ENCODE measurements at places on chromosomes 3 and 15.

GRCh38 chr3:2024713-2025112 is 74.0 kb upstream of the CNTN4 start:
- no peak for DNase-seq

DNA sequence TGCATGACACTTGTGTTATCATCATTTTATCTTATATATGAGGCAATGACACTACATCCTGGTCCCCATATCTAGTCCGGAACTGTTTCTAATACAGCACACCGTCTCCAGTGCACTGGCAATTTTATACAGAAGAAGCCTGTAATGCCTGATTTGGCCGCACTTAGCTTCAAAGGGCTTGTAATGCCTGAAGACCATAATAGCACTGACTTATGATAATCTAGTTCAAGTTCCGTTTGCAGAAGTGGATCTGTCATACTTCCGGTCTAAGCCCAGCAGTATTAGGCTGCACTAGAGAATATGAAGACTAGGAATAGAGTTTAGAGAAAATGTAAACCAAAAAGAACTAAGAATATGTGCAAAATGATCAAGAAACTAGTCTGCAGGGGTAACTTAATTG is 1.3 kb downstream of the BNIP2 start:
- DNase-seq = peak; percentile 6

DNA sequence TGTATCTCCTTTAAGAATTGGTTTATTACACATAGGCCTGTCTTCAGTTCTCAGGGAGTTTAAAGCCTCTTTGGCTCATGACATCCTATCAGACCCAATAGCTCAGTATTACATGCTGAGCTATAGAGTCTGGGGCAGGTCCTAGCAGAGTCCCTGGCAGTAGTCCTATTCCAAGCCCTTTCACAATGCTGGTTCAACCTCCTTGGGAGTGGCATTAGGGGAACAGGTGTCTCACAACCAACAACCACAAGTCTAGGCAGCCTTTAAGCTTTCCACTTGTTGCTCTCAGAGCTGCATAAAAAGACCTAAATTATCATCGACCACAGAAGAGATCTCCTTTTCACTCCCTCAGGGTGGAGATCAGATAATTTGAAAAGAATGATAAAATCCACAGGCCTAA is 22.8 kb upstream of the C2CD4B start:
- DNase-seq = no peak

DNA sequence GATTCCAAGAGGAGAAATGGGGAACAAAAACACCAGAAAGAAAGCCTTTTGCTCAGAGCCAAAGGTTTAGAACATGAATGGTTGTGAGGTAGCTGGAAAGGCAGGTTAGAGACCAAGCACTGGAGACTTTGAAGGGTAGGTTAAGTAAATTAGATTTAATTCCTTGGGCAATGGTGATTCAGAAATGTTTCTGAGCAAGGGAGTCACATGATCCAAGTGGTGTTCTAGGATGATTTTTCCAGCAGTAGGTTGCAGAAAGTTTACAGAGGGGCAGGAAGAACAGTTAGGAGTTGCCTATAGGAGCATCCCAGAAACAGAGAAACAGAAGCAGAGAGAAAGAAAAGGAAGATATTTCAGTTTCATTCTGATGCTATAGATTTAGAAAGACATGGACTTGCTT is 139.8 kb downstream of the WDR76 start:
- DNase-seq = no peak

DNA sequence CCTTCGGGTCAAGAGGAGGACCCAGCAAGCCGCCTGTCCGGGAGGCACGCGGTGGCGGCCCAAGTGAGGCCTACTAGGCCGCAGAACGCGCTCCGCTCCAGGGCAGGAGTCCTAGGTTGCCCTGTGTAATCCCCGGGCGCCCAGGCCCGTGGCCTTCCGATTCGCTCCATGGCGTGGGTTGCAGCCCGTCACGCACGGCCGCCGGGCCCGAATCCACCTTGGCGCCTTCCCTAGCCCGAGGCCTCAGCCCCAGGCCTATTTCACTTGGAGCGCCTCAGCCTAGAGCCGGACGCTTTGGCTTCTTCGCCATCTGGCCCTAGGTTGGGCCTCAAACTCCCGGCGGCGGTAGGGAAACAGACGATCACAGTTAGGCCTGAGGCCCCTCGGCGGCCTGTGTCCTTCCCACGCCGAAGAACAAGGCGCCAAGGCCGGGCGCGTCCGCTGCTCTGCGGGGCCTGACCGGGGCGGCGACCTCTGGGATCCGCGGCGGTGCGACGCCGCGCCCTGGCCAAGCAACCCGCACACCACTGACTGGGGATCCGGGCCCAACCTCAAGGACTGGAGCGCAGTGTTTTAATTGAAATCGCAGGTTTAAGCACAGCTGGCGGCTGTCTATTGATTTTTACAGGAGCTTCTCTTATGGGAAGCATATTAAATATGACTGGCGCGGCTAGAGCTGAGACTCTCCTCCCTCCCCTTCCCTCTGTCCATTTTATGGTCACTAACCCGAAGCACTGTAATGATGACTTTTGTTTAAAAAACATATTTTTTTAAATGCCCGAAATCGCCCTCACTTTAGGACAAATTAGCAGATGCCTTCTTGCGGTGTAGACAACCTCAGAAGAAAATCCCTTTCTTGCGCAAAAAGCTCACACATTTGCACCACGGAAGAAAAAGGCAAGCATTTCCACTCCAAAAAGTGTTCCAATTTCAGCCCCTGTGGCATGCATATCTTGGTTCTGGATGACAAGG is 3.8 kb upstream of the FEZF2 start:
- DNase-seq = no peak

DNA sequence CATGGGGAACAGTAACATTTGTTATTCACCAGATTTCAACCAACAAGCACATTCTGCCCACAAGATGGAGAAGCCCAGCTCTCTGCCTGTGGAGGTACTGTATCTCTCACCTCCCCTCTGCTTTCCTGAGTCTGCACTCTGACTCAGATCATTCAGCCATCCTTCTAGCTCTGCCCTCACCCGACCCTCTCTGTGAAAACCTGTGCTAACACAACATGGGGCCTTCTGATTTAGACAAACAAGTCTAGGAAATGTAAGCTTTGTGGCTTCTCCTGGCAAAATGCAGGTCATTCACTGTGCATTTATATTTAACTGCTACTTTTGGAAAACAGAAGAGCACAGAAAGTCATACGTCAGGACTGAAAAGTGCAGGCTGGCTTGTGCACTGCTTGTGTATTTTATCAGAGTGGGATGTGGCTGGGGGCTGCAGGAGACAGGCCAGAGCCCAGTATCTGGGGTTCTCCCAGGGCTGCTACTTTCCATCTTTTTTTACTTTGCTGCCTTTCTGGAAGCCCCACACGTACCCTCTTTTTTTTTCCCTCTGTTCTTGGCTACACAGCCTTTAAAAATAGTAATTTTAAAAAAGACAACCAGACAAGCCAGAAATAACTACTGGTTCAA is 50.8 kb downstream of the SUSD5 start:
- no peak for DNase-seq

GRCh38 chr3:69671082-69671952 is 67.9 kb upstream of the MITF start:
- peak; percentile 35 for DNase-seq

GRCh38 chr3:187870360-187871203 is 125.3 kb upstream of the BCL6 start:
- DNase-seq = no peak

DNA sequence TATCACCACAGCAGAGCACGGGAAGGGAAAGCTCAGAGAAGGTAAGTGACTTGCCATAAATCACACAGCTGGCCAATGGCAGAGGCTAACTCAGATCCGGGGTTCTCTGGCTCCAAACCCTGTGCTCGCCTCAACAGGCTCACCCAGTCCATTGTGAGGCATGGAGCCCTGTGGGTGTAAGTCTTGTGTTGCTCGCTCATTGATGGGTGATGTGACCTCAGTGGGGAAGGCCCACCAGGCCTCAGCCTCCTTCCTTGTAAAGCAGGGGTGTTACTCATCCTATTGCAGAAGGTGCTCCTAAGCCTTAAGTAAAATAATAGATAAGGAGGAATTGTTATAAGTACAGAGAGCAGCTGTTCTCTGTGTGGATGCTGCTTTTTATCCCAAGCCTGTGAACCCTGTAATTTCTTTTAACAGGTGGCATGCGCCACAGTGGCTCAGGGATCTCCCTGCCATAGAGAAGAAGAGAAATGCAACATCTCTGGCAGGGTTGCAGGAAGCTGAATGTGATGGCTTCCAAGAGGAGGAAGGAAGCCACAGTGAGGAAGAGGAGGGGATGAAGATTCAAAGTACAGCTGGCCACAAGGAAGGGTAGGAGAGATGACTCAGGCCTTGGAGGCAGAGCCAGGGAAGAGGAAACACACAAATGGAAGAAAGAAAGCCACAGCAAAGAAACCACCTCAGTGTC is 30.9 kb upstream of the SPSB4 start:
- DNase-seq = peak; percentile 2

DNA sequence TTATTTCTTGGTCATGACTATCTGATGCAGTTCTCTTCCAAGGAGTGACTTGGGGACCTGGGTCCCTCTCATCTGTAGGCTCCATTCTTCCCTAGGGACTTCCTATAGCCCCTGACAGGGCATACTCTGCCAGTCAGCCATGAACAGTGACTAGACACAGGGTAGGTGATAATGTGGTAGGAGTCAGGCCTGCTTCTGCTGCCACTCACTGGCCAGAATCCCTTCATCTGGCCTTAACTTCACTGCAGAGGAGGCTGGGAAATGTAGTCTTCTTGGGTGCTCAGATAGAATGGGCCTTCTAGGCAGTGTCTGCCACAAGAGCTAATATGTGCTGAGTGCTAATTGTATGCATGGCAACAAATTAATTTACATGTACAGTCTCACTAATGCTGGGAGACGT is 84.5 kb downstream of the CACNA2D3 start:
- DNase-seq = no peak

DNA sequence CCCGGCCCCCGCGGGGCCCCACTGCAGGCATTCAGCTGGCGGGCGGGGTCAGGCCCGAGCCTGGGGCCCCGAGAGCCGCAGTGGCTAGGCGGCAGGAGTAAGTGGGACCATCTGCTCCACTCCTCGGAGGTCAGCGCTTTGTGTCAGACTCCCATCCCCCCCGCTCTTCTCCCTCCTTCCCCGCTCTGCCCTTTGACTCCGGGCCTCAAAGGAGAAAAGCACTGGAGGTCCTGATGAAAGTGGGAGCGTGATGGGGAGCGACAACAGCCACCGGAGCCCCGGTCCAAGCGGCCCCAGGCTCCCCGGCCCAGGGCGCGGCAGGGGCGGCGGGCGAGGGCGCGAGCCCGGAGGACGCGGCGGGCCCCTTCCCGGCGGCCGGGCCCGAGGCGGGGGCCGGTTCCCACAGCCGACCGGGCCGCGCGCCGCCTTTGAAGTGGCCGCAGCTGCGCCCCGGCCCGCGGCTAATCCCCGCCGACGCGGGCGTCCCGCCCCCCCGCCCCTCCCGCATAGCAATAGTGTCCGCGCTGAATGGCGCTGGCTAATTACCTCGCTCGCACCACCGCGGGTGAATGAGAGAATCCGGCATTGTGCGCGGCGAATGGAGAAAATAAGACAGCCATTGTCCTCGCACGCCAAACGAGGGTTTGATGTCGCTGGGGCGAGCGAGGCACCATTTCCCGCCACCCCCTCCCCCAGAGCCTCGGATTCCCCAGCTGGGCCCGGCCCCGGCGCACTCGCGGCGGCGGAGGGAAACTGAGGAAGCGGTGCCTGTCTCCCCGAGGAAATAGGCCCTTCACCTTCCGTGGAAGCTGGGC is 22.4 kb downstream of the IGDCC3 start:
- DNase-seq = no peak

- no peak for DNase-seq
These were observed 20.2 kb upstream of the DIPK2A start for GRCh38 chr3:143951351-143951971.

All from HFF-Myc (cell line).